Endodermal cell (in vitro differentiated cells): ENCODE measurements at places on chromosomes 2 and 18. TPM values are rescaled to one million over a fixed set of nuclear protein-coding genes. Genes with fewer than 3 reads are reported as not detected.

DNA sequence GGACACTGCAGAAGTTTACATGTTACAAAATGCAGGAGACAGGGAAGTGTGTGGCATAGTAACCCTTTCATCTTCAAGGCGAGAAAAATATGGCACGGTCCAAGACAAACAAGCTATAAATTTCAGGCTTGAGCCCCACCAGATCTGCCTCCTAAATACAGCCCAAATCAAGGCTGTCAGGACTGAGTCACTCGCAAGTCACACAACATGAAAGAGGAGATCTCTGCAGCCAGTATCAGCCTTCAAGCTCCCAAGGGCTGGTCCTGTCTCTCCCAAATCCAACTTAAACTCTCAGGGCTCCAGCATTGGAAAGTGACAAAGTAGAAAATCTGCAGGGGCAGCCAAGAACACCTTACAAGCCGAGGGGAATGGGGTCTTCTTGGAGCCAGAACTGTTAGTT, 106.3 kb upstream of the GATA6 start:
- no peak for DNase-seq

DNA sequence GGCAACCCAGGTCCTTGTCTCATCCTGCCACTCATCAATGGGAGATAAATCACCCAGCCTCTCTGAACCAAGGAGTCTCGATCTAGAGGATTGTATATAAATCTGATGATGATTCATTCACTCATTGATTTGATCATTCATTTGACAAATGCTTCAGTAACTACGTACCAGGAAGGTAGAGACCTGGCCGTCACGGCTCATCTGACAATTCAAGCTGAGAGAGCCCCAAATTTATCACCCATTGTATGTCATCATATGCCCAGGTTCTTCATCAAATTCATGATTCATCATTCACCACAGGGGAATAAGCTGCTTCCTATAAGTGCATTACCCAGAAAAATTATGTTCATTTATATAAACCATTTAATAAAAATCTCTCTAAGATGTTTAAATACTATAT, 116.9 kb downstream of the FAM161A start:
- DNase-seq: no peak

GRCh38 chr2:215364157-215365155, 52.6 kb downstream of the ATIC start:
- DNase-seq: no peak

DNA sequence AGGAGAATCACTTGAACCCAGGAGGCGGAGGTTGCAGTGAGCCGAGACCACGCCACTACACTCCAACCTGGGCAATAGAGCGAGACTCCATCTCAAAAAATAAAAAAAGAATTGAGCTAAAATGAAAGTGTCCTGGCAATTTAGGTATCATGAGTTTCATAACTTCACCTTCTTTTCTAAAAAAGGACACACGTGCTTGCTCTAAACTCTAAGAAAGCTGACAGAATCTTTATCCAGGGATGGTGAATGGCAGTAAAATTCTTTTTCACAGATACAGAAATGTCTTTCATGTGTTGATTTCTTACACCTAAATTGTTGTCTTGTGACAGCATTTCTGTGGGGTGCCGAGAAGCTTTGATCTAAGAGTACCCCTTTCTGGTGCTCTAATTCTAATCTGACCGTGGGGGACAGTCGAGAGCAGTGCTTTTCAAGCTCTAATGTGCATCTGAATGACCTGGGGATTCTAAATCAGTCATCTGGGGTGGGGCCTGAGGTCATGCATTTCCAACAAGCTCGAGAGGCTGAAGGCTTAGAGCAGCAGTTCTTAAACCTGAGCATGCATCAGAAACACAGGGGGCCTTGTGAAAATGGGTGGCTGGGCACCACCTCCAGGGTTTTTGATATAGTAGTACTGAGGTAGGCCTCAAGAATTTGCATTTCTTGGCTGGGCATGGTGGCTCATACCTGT, 42.1 kb upstream of the REL start:
- peak; percentile 67 for DNase-seq

DNA sequence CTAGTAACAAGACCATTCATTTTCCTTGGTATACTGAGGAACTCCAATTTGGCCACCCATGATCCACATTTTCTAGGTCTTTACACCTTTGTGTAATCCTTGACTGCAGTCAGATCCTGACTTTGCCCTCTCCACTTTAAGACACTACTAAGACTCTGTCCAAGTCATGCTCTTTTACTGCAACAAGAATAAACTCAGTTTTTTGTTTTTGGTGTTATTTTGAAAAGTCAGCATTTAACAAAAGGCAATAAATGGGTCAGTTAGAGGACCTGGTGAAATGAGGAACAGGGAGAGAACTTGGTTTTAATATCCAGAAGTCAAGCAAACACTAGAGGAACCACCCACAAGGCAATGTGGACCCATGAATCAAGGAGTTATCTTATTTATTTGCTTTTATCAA, 252.2 kb upstream of the RBBP8 start:
- DNase-seq: no peak

DNA sequence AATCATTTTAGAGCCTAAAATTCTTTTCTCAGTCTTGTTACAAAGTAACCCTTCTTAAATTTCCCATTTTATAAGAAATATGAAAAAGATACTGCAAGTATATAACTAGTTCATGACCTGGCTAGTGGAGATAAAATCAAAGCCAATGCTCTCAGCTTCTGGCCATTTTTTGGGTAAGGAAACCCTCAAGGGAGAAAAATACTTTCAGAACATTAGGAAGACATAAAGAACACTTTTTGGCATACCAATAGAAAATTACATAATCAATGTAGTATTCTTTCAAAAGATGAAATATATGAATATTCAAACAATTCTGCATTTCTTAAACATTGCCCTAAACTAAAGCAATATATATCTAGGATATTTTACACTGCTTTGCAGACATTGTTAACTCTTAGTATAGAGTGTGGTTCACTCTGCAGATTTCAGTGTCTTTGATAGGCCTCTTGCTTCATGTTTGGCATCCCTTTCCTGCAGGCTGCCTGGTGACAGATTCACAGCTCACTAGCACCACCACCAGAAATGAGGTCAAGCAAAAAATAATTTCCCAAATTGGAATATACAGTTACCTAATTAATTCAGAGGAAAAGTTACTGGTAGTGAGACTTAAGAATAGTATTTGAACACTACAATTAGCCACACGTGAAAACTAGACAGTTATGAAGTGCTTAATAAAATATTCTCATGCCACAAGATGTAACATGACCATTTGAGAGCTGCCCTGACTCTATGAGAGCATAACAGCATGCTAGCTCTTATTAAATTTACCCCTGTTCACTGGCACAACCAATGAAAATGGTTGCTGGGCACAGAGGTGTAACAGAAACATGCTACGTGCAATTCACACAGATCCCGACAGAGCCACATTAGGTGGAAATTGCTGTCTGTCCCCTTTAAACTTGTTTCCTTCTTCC, 36.0 kb downstream of the PAIP2B start:
- no peak for DNase-seq

GRCh38 chr2:64455545-64455944, 1.6 kb downstream of the LGALSL start:
- DNase-seq: no peak

GRCh38 chr18:26181343-26181826, 44.9 kb upstream of the TAF4B start:
- no peak for DNase-seq

- DNase-seq: no peak
Observed at GRCh38 chr2:14960686-14961324, 328.3 kb downstream of the LRATD1 start.

- DNase-seq: no peak
Observed at GRCh38 chr2:168165397-168165796, 82.0 kb downstream of the STK39 start.

- no peak for DNase-seq
Observed at GRCh38 chr2:130347220-130347925, 4.7 kb downstream of the IMP4 start.

Gene DPP4
- 0.93 and 1.2 TPM in 2 replicates for total RNA-seq

Gene GBX2
- total RNA-seq: not detected in 3 replicates

Gene MFSD2B
- total RNA-seq: 0.99 and 1.0 TPM in 2 replicates

Gene RNU2-63P
- total RNA-seq: 8.3 and 19.8 TPM in 2 replicates

Gene CCDC138
- total RNA-seq: 18.4 to 30.7 TPM (median 30.2 TPM) in 3 replicates

Gene ATF2
- total RNA-seq: 56.0 to 65.3 TPM (median 60.0 TPM) in 3 replicates

Gene ZNF142
- 28.8 and 31.5 TPM in 2 replicates for total RNA-seq

Gene UGT1A5
- not detected in 2 replicates for total RNA-seq

Gene EMX1
- 0.35 TPM in 1 of 3 replicates, not detected in the others for total RNA-seq

Gene TMEM247
- total RNA-seq: not detected in 2 replicates

Gene TEX44
- not detected in 3 replicates for total RNA-seq
